PC-3 (cell line): ENCODE measurements at places on chromosomes 16 and 17. TPM values are rescaled to one million over a fixed set of nuclear protein-coding genes. Genes with fewer than 3 reads are reported as not detected.

Gene OR1A2
- total RNA-seq, result not detected in 2 replicates

Gene RAPGEFL1
- total RNA-seq, result 1.3 and 1.5 TPM in 2 replicates

Gene SERPINF2
- 2.2 and 2.5 TPM in 2 replicates for total RNA-seq

Gene CX3CL1
- total RNA-seq, result 0.35 TPM in 1 of 2 replicates, not detected in the other

Gene GAS2L2
- not detected in 2 replicates for total RNA-seq

Gene OR1A1
- total RNA-seq, result not detected in 2 replicates

Gene GRB7
- 21.2 and 31.3 TPM in 2 replicates for total RNA-seq

Gene CLEC18B
- total RNA-seq, result 0.29 and 0.87 TPM in 2 replicates

Gene TBC1D3G
- total RNA-seq, result not detected in 2 replicates

Gene FBXO39
- not detected in 2 replicates for total RNA-seq

Gene METRN
- total RNA-seq, result 314 and 320 TPM in 2 replicates

GRCh38 chr16:11256661-11257130 lies 692 bp upstream of the SOCS1 start:
- peak overlapping the region; percentile 82 for H3K4me3 ChIP-seq
- DNase-seq, result peak; percentile 41
- H3K27me3 ChIP-seq, result no peaks in the 10 kb centered on the region
- H3K27ac ChIP-seq, result peak overlapping the region; percentile 75
- no peaks in the 10 kb centered on the region for H3K36me3 ChIP-seq
- H3K4me1 ChIP-seq, result peaks cover 21% of the 10 kb centered on the region

GRCh38 chr16:47431960-47432359 lies 28.9 kb downstream of the ITFG1 start:
- H3K27me3 ChIP-seq, result no peaks in the 10 kb centered on the region
- no peak for DNase-seq
- H3K4me1 ChIP-seq, result no peaks in the 10 kb centered on the region

DNA sequence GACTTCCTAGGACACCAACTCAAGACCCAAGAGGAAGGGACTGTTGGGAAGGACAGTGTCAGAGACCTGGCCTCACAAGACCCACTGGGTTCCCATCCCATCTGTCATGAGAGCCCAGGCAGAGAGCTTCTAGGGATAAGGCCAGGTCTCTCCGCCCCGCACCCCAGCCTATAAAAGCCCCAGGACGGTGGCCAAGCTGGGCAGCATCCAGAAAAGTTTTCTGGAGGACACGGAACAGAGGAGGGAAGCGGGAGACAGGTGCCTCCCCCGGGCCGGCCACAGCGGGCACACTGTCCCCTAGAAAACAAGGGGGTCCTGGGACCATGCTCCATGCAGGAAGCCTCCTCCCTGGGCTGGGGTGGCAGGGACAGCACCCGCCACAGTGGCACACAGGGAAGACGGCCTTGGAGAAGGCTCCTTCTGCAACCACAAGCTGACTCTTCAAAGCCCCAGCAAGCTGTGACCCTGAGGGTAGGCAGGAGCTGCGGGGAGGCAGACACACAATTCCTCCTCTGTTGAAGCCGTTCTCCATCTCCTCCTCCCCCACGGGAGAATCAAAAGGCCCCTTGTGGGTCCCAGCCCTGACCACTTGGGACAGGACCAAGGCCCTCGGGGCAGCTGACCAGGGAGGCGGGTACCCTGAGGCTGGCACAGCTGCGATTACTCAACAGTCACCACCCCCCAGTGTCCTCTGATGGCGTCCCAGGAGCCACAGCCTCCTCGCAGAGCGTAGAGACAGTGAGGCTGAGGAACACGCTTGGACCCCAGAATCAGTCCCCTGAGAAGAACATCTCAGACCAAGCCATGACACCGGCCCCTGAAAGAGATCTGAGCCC lies 26.1 kb downstream of the TRPV3 start:
- peaks cover 3% of the 10 kb centered on the region; the same call in 1 of the 2 replicates for H3K4me1 ChIP-seq
- H3K36me3 ChIP-seq, result no peaks in the 10 kb centered on the region
- H3K4me3 ChIP-seq, result no peak overlapping the region
- H3K27me3 ChIP-seq, result no peaks in the 10 kb centered on the region
- no peak overlapping the region for H3K27ac ChIP-seq

DNA sequence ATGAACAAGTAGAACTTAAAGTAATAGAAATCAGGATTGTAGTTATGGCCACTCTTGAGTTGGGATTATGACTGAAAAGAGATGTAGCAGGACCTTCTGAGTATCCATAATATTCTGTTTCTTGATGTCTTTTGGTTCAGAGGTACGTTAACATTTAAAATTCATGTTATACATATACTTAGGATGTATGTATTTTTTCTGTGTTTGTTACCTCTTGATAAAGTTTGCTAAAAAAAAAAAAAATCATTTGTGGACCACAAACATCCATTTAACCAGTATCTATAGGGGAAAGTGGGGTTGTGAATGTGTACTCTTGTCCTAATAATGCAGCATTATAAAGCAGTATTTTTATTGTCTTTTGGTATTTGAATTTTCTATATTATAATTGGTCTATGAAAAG lies 65.6 kb downstream of the BCAS3 start:
- peak overlapping the region; percentile 66 for H3K27ac ChIP-seq
- peak overlapping the region; percentile 37 for H3K4me3 ChIP-seq
- DNase-seq, result no peak
- peaks cover 19% of the 10 kb centered on the region for H3K4me1 ChIP-seq
- no peaks in the 10 kb centered on the region for H3K27me3 ChIP-seq

DNA sequence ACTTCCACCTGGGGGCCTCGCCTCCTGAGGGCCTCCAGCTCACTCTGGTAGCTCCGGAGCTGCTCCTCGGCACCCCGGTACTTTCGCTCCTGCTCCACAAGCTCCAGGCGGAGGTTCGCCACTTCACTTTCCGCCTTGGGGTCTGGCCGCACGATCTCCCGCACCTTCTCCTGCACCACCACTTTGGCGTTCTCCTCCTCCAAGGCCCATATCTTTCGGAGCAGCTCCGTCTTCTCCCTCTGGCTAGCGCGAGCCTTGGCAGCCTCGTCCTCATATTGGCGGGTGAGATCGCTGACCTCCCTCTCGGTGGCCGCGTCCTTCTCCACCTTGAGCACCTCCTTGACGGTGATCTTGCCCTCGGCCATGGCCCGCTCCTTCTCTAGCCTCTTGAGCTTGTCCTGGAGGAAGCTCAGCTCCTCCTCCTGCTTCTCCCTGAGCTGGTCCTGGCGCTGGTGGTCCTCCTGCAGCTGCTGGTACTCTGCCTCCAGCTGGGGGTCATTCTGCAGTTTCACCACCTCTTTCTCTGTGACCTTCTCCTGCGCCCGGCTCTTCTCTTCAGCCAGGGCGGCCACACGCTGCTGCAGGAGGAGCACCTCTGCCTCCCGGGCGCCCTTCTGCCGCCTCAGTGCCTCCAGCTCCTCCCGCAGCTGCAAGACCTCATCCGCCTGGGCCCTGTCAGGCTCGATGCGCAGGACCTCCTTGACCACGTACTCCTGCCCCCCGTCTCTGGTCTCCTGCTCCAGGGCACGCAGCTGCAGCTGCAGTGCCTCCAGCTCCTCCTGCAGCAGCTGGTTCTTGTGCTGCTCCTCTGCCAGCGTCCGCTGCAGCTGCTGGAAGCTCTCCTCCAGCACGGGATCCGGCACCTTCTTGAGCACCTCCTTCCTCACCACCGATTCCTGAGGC lies 37.9 kb downstream of the UBN1 start:
- no peaks in the 10 kb centered on the region for H3K27me3 ChIP-seq
- H3K4me1 ChIP-seq, result peaks cover 23% of the 10 kb centered on the region
- H3K27ac ChIP-seq, result no peak overlapping the region
- peaks cover 26% of the 10 kb centered on the region for H3K36me3 ChIP-seq

DNA sequence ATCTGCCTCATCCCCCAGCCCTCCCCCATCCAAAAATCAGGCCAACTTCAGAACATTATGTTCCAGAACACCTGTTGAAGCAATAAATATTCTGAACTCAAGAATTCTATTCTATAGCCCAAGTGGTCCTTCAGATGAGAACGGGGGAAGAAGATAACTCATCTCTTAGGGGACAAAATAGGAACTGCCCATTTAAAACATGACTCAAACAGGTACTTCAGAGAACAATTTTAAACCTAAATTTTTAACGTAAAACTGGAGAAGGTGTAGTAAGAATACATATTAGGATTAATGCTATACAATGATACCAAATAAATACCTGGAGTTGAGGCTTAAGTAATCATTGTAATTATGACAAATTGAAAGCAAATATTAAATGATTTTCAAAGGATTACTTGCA lies 112.1 kb downstream of the CDYL2 start:
- H3K4me1 ChIP-seq, result peaks cover 12% of the 10 kb centered on the region
- H3K27ac ChIP-seq, result no peak overlapping the region
- DNase-seq, result no peak
- no peak overlapping the region for H3K4me3 ChIP-seq

DNA sequence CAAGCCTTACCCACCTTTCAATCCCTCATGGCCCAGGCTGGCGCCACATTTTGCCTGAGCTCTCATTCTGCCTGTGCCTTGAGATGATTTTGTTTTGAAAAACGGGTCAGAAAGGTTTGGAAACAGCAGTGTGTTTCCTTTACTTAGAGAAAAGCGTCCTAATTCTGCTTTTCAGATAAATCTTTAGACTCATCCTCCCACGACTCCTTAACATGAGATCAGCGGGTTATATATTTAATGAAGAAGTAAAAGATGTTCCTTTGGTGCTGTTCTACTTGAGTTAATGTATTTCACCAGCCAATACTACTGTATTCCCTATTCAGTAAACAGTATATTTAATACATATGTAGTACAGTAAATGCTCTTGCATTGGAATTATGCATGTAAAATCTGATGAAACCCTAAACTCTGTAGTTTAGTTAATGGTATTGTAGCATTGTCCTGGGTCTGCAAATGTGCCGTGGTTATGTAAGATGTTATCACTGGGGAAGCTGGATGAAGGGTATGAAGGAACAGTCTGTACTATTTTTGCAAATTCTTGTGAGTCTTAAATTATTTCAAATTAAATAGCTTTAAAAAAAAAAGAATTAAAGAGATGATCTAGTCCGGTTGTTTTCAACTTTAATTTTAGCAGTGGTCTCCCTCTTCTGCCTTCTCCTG lies 199.4 kb upstream of the CACNG5 start:
- no peaks in the 10 kb centered on the region for H3K27me3 ChIP-seq
- peaks cover 3% of the 10 kb centered on the region; the same call in 1 of the 2 replicates for H3K4me1 ChIP-seq
- H3K27ac ChIP-seq, result no peak overlapping the region

DNA sequence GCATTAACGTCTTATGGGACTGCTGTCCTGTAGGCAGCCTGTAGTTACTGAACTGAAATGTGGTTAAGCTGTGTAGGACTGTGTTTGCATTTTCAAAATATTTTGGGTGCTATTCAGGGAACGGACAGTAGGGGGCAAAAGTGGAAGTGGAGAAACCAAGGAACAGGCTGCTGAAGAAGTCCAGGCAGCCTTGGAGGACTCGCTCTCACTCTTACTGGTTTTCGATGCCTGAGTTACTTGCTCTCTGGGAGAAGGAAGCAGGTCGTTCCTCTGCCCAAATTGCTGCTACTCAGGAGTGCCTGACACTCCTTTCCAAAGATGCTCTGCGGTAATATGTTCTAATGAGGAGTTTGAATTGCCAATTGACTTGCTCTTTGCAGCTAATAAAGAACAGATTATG lies 64.5 kb upstream of the RBFOX1 start:
- no peak overlapping the region for H3K27ac ChIP-seq
- peak; percentile 7 for DNase-seq
- H3K4me1 ChIP-seq, result no peaks in the 10 kb centered on the region

DNA sequence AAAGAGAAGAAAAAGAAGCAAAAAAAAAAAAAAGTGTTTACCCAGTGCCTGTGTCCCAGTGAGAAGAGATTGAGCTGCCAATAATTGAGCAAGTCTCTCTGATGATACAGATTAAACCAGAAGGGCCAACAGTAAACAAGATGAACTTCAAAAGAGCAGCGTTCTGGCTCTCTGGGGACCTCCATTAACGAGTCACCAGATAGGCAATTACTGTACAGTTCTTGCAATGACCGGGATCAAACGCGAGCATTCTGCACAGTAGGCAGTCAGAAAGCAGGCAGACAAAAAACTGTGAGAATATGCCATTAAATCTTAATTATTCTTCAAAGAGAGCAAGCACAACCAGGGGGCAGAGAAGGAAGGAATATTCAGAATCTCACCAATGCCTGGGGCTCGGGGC lies 626.1 kb downstream of the TMEM114 start:
- no peaks in the 10 kb centered on the region for H3K27me3 ChIP-seq
- H3K27ac ChIP-seq, result no peak overlapping the region
- H3K36me3 ChIP-seq, result no peaks in the 10 kb centered on the region
- H3K4me1 ChIP-seq, result no peaks in the 10 kb centered on the region
- no peak for DNase-seq

DNA sequence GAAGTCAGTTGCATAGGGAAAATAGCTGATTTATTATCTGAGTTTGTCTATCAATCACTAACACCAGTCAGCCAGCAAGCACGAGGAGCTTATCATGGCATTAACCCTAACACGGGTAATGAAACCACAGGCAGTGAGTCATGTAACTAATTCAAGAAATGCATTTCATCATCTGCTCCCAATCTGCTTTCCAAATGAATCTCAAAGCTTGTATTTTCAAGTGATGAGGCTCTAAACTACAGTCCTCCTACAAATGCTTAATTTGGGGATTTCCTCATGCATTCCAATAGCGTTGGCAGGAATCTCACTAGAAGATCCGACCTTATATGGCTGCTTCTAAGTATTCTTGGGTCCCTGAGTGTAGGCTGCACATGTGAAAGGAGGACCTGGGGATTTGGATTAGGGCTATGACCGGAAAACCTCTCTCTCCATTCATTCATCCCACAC lies 118.4 kb upstream of the HSBP1 start:
- no peak overlapping the region for H3K4me3 ChIP-seq
- DNase-seq, result no peak

DNA sequence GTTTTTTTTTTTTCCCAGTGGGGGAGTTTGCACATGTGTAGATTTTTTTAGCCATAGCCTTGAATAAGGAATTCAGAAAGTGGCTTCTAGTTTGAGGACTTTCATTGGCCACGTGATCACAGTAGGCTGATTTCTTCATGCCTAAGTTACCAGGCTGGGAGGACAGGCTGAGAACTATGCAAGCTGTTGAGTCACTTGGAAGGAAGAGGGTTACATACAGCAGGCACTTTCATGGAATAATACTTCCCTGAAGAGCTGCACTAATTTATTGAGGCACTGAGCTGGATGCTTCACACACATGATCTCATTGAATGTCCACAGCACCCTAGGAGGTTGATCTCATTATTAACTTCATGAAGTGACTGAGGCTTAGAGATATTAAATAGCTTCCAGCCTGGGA lies 22.8 kb downstream of the PRKCB start:
- H3K4me3 ChIP-seq, result no peak overlapping the region
- peaks cover 25% of the 10 kb centered on the region for H3K27me3 ChIP-seq
- no peaks in the 10 kb centered on the region for H3K36me3 ChIP-seq
- no peaks in the 10 kb centered on the region for H3K4me1 ChIP-seq
- no peak overlapping the region for H3K27ac ChIP-seq
- DNase-seq, result no peak

- no peaks in the 10 kb centered on the region for H3K4me1 ChIP-seq
- H3K4me3 ChIP-seq, result no peak overlapping the region
- H3K36me3 ChIP-seq, result no peaks in the 10 kb centered on the region
- H3K27ac ChIP-seq, result no peak overlapping the region
- peaks cover 81% of the 10 kb centered on the region for H3K27me3 ChIP-seq
Observed at GRCh38 chr17:79650861-79651260, 40.0 kb upstream of the RBFOX3 start.

DNA sequence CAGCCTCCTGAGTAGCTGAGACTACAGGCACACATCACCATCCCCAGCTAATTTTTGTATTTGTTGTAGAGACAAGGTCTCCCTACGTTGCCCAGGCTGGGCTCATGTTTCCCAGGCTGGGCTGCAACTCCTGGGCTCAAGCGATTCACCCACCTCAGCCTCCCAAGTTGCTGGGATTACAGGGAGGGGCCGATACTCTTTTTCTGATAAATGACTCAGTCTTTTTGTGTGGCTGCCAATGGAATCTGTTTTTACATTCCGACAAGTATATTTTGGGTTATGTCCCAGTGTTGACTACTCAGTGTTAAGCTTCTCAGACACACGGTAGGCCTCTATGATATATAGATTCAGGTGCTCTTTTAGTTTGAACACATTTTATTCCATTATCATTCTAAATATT lies 58.1 kb downstream of the SLFN11 start:
- no peak overlapping the region for H3K4me3 ChIP-seq
- H3K27me3 ChIP-seq, result no peaks in the 10 kb centered on the region
- peak overlapping the region; percentile 63 for H3K27ac ChIP-seq
- DNase-seq, result peak; percentile 86
- H3K36me3 ChIP-seq, result no peaks in the 10 kb centered on the region
